CD8-positive, alpha-beta T cell (primary cell): ENCODE measurements at places on chromosomes 16 and 17. TPM values are rescaled to one million over a fixed set of nuclear protein-coding genes. Genes with fewer than 3 reads are reported as not detected.

DBNDD1 gene
- total RNA-seq, result 0.58 TPM

DNA sequence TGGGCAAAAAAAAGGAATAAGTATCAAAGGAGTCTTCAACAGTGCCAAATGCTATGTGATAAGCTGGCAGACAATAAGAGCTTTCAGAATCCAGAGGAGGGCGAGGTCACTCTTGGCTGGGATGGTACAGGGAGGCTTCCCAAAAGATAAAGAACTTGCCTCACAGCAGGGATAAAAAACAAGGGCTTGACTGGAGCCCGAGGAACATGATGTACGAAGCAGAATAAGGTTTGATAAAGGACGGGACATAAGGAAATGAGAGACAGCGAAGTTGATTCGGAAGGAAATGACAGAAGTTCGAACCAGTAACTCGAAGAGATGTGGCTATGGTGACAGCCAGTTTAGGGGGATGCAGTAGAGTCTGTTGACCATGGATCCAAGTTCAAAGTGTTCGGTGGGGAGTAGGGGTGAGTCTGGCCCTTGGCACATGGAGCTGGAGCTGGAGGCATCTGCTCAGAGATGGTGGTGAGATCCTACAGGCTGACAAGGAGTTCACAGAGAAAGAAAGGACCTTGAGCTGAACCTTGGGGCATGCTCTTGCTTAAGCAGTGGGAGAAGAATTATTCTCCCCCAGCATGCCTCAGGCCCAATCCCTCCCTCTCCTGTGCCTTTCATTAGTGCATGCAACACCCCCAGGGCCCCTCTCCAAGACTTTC lies 137.6 kb upstream of the RCVRN start:
- no peak for DNase-seq

DNA sequence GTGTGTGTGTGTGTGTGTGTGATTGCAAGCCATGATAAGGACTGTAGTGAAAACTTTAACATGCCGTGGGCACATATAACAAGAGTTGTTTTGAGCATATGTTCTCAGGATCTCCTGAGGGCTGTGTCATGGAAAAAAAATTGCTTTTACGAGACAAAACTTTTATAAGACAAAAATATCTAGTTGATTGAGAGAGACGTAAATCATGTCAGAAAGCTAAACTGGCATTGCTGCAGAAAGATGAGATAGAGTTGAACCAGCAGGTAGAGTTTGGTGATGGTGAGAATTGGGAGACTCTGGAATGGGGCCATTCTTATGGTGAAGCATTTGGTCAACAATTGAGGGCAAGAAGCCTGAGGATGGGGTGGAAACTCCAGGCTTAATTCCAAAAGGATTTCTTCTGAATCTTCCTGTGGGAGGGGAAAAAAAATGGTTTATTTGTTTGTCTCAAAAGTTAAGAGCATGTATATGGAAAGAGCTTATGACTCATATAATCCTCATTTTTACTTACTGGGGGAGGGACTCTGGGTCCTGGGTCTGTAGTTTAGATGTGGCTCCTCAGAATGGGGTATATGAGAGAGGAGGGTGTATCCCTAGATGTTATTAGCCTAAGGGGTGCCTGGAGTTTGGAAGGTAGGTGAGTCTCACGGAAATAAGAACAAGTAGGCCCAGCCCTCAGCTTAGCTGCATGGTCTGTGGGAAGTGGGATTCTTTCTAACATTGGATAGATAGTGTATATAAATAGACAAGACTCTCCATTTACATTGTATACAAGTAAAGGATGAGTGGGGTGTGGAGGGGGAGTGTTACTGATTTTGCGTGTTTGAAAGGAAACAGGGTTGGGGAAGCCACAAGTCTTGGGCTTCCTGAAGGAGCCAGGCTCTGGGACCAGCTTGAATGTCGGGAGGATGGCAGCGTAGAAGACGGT lies 7.1 kb downstream of the MINK1 start:
- DNase-seq, result no peak

- no peak for DNase-seq
Observed at GRCh38 chr16:9465161-9465560, 373.7 kb downstream of the HAPSTR1 start.

DNA sequence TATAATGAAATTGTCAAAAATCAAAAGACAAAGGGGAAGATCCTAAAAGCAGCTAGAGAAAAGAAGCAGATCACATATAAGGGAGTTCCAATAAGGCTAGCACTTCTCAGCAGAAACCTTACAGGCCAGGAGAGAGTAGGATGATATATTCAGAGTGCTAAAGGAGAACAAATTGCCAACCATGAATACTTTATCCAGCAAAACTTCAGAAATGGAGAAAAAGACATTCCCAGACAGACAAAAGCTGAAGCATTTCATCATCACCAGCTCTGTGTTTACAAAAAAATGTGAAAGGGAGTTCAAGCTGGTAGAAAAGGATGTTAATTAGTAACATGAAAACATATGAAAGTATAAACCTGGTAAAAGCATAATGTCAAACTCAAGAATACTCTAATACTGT lies 37.4 kb downstream of the CDR2 start:
- no peak for DNase-seq

GRCh38 chr17:75783069-75783783 lies 1.4 kb upstream of the UNK start:
- DNase-seq, result no peak

DNA sequence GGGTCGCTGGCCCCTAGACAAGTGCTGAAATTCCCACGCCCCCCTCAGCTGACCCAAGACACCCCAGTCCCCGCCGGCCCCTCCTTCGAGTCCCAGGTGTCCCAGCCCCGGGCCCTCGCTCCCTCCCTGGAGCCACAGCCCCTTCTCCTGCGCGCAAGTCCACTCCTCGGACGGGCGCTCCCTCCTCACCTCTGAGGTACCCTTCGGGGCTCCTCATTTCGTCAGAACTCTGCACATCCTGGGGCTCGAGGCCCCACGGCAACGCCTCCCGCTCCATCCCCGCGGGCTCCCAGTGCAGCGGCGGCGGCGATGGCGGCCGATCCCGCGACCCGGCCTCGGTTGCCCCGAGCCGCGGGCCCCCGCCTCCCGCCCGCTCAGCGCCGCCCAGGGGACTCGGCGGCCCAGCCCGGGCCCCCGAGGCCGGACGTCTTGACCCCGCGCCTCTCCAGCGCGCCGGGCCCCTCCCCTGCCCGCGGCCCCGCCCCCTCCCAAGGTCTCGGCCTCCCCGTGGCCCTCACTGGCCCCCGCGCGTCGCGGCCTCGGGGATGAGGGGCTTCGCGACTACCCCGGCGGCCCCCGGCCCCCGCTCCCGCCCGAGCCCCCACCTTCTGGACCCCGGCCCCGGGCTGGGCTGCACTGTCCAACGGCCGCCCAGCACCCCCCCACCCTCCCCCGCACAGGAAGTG lies at the start of gene ZNF768:
Gene ZNF768, minus strand, starts transcription at position 430 of the 686 bp plus-strand sequence. Its CDS starts 153 bp downstream, at position 277.
- DNase-seq, result no peak

- no peak for DNase-seq
Observed at GRCh38 chr17:57356153-57356718, 99.9 kb downstream of the MSI2 start.

- DNase-seq, result no peak
Observed at GRCh38 chr16:22193063-22193411, 13.0 kb upstream of the EEF2K start.

- no peak for DNase-seq
Observed at GRCh38 chr17:69744512-69745070, 330.1 kb downstream of the MAP2K6 start.
